Stimulated activated CD4-positive, alpha-beta T cell treated with anti-CD3 and anti-CD28 coated beads, Interleukin-4, amount 100 ng/mL, for 4 hours (primary cell): ENCODE measurements at places on chromosomes 3 and 15.
A peak's percentile ranks its signal among the peaks of the same experiment; 100 is the strongest.

DNA sequence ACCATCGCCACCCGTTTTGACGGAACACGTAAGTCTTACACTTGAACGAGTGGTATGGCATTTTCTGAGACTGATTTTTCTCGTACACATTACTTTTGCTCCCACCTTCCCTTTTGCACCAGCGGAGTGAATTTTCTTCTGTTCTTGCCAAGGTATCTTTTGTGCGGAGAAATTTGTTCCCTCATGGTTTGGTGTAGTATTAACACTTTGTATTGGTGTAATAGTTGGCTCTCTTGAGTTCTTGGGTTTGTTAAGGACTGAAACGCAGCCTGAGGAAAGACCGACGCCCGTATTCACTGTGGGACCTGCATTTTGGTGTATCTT, 420 bp downstream of the KCNH8 start:
- DNase-seq: no peak

DNA sequence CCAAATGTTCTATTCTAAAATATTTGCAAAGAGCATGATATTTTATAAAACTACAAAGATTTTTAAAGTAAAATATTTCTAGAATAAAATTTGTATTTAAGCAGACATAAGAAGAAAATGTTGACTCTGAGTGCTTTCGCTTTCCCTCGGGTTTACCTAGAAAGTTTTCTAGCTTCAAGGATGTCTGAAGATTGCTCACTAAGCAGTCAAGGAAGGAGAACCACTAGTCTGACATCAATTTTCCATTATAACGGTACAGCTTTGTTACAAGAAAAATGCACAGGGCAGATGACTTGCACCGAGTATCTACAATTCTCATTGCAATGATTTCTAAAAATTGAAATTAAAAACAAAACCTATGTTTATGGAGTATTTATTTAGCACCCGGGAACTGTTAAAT, 14.2 kb downstream of the GPR15 start:
- DNase-seq: no peak

DNA sequence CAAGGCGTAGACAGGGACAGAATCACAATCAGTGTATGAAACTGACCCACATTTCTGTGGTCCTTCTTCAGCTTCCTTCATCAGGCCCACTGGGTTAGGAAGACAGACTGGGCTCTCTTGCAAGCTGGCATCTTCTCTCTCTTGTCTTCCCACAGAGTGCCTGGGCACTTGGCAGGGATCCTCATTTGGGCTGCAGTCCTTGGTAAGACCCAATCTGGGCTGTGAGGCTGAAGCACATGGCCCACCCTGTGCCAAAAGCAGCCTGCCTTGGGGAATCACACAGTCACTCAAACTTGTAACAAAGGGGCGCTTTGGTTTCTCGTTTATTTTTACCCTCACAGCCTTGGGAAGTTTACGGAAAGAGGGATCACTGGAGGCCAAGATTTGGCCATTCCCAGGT, 8.2 kb upstream of the EPHB3 start:
- DNase-seq: no peak

DNA sequence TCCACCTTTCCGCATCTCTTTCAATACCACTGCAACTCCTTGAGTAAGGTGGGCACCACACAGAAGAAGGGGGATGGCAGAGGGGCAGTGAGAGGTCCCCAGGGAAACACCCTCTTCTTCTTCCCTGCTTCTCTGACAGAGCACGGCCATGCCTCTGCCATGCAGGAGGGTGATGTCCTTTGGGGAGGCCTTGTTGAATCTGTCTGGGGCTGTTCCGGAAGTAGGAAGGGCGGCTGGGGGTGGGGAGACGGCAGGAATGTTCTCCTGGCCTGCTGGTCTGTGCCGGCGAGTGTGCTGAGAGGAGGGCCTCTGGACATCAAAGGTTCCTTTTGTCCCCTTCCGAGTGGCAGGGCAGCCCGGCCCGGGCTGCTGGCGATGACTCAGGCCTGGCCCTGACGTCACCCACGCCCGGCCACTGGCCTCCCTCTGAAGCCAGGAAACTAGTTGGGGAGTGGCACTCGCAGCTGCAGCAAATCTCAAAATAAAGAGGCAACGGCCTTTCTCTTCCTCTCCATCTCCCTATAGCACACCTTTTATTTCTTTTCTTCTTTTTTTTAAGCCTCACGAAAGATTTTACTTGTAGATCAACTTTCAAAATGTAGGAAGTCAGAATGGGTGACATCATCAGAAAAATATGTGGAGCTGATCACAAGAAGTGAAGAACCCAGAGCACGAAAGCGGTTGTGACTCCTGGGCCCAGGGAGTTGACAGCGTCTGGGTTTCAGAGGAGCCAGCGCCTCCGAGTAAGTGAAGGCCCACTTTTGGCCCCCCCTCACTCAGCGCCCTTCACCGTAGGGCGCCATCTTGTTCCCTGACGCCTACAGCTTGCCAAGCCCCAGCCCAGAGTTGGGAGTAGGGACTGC, at the start of gene ZBTB38:
ZBTB38 (plus strand) TSS at position 443 of the 863 bp plus-strand sequence. CDS start 73,885 bp downstream, outside the sequence.
- DNase-seq: no peak

- DNase-seq: no peak
Measured at GRCh38 chr15:89999676-90000185, 1.4 kb upstream of the ZNF710 start.

GRCh38 chr3:38994251-38994650, 57.5 kb downstream of the SCN11A start:
- DNase-seq: no peak

- no peak for DNase-seq
Measured at GRCh38 chr3:150830094-150830681, 67.2 kb upstream of the SIAH2 start.

DNA sequence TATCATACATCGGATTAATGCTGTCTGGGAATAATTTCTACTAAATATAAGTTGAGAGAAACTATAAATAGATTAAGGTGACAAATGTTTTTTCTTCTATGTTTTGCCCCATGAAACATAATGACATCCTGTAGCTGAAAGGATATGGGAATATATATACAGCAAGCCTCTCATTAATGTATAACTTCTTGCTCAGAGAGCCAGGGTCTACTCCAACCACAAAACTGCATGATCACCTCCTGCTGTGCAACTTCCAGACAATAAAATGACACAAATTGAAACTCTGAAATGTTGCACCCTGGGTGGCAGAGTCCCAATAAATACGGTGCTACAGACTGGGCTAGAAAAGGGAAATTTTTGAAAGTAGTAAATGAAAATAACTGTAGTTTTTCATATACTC, 571.9 kb upstream of the CBLB start:
- DNase-seq: no peak

- DNase-seq: no peak
Measured at GRCh38 chr3:40574661-40575060, 49.9 kb downstream of the ZNF621 start.

DNA sequence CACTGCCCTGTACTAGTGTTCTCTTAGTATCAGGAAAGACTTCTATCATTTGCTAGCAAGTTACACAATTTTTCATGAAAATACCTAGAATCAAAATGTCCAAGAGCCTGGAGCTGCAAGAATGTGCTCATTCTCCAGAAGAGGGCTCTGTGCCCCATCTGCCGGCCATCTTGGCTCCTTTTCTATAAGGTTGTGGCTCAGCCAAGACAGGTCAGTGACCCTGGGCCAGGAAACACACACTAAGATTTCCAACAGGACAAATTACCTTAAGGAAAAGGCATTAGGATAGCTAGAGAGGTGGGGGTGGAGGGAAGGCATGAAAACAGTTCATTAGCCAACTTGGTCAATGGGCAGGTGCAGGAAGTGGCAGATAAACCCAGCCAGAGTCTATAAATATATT, 20.7 kb downstream of the TIMP4 start:
- DNase-seq: no peak

- DNase-seq: no peak
Measured at GRCh38 chr15:38702178-38702912, 137.7 kb upstream of the RASGRP1 start.

- peak; percentile 54 for DNase-seq
Measured at GRCh38 chr3:194255252-194256039, 95.7 kb downstream of the CPN2 start.

GRCh38 chr3:172516318-172517214, 6.7 kb downstream of the TNFSF10 start:
- no peak for DNase-seq

GRCh38 chr15:38613085-38613484, 48.5 kb upstream of the RASGRP1 start:
- DNase-seq: no peak

- DNase-seq: no peak
Measured at GRCh38 chr15:29225534-29226234, 43.9 kb downstream of the NSMCE3 start.

DNA sequence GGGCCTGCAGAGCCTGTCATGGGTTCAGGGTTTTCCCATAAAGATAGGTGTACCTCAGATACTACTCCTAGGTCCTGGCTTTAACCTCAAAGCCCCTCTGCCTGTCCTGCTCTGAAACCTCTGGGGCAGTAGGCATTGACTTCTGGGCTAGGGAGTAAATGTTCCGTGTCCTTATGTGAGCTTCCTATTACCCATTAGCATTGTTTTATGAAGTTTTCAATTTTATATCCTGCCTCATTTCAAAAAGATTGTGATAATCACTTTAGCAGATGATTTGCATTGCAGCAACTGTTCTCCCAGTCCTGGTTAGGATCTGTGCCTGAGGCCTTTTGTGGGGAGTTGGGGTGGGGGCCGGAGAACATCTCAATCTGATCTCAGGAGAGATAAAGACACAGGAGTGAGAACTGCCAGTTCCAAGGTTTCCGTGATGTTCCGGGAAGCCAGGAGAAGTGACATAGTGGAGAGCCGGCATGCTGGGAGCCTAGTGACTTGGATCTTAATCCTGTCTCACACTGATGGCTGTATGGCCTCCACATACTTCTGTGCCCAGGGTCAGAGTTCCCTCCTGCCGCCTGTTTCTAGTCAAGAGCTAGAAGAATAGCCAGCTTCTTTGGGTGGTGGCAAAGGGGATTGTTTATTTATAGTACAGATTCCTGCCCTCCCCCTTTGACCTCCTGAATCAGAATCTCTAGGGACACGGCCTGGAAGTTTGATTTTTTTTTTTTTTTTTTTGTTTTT, 10.6 kb downstream of the TPM1 start:
- no peak for DNase-seq

DNA sequence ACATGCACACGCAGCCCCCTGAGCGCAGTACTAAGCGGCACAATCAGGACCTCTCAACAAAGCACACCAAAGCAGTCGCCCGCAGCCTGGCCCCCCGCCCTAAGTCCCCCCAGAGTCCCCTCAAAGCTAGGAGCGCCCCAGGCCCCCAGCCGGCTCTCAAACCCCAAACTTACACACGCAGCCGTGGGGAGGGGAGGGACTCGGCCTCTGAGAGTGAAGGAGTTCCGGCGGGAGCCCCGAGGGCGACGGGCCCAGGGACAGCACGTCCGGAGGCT, 5.5 kb downstream of the GATA2 start:
- no peak for DNase-seq

- no peak for DNase-seq
Measured at GRCh38 chr3:109687626-109688025, 350.3 kb upstream of the DPPA4 start.

- no peak for DNase-seq
Measured at GRCh38 chr3:132444383-132444782, 27.1 kb downstream of the DNAJC13 start.

DNA sequence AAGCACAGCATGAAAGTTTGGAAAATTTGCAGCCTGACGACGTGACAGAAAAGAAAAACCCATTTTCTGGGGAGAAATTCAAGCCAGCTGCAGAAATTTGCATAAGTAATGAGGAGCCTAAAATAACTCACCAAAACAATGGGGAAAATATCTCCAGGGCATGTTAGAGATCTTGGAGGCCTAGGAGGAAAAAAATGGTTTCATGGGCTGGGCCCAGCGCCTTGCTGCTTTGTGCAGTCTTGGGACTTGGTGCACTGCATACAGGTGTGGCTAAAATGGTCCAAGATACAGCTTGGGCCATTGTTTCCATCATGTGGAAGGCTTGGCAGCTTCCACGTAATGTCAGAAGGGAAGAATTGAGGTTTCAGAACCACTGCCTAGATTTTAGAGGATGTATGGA, 428.5 kb upstream of the FRG2C start:
- DNase-seq: no peak

GRCh38 chr3:197317250-197317963, 19.0 kb upstream of the DLG1 start:
- DNase-seq: no peak

DNA sequence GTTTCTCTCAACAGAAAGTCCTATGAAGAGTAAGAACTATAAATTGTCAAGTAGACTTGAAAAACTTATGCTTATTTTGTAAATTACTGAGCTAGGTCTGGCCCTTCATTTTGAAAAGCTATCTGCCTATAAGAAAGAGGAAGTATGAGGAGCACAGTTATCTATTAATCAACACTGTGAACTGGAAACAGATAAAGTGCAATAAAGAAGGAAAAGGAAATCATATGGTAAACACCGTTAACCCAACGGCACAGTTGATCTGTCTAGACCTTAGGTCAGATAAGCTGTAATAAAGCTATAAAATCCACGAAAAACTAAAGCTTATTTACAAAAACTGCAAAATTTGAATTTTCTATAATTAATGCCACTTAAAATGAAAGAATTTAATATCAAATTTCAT, 242.5 kb downstream of the ZBTB20 start:
- DNase-seq: no peak

GRCh38 chr15:93823971-93824913, 407.1 kb upstream of the MCTP2 start:
- DNase-seq: no peak

DNA sequence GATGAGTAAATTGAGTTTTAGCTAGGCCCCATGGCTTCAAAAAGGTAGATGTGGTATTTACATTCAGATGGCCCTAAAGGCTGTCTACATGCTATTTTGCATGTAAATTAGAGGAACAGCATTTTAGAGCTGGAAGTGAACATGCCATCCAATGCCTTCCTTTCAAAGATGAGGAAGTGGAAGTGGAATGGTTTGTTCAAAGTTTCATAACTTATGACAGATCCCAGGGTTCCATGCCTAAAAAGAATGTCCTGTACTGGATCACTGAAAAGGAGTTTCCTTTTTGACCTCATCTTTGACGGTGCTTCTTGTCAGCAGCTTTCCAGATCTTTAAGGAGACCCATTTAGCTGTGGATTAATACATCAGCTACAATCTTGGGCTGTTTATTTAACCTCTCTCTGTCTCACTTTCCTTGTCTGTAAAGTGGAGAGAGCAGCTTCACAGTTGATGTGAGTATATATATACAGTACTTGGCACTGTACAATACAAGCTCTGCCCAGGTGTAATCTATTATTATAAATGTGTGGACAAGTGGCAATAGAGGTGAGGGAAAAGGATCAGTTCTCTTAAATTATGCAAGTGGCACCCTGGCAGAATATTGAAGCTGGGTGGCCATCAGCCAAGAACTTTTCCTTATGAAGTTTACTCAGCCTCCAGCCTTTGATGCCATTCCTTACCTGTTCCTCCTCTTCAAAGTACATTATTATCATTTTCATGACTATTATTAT, 68.7 kb upstream of the GOLGA8B start:
- no peak for DNase-seq
